ENCODE measurements at places on chromosomes 6 and 20.

- no peak for DNase-seq
Observed at GRCh38 chr20:22675341-22675740, 91.0 kb upstream of the FOXA2 start.

- no peak for DNase-seq
Observed at GRCh38 chr6:150466196-150466595, 97.4 kb downstream of the IYD start.

DNA sequence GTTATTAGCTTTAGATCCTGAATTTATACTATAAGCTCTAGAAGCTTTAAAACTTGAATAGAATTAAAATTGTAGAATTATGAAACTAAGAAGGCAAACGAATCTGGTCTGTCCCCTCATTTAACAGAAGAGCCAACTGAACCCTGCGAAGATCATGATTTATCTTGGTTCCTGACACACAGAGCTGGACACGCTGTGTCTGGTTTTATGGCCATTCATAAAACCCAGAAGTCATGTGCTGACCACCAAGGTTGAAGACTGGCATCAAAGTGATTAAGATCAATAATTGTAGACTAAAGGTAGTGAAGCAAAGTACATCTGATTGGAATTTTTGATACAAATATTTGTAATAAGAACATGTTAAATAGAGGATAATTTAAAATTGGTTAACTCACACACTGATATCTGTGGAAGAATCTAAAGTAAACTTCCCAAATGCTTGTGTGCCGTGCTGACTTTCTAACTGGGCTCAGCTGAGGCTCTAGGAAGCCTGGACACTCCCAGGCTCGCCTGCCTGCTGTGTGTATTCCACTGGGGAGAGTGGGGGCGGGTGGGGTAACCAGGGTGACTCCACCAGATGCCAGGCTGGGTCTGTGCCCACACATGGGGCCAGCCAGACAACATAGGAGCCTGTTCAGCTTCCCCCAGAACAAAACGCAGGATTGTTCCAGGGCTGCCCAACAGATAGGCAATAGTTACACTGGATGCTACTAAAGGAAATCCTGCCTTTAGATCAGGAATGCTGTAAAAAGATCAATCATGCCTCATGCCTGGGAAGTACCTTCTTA lies 42.1 kb upstream of the SLC22A3 start:
- DNase-seq: no peak

- DNase-seq: no peak
Observed at GRCh38 chr6:118320652-118321051, 227.4 kb upstream of the PLN start.

DNA sequence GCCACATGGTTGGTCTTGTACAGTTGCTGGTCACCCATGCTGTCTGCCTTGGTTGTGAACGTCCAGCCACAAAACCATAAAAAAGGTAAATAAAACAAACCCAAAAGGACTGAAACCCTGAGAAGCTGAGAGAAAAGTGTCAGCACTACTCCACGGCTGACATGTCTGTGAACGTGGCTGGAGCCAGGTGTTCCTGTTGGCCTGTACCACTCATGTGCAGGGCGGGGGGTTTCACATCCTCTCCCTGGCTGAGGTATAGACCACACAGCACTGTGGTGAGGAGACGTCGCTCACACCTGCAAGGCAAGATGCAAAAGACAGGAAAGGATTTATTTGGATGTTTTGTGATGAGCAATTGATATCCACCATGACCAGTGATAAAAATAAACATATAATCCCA lies 51.9 kb upstream of the MRPS10 start:
- no peak for DNase-seq

DNA sequence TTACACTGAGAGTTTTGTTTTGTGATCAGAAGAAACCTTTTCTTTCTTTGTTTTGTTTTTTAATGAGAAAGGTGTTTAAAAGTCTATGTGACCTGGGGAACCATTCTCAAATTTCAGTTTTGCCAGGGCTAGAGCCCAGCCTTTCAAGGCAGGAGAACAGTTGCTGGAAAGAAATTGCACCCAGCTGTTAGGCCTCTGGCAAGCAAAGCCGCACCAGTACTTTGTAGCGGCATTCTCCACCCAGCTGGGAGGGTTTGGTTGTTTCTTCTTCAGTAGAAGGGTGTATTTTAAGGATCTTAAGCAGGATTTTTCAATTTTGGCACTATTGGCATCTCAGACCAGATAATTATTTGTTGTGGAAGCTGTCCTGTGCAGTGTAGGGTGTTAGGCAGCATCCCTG lies 16.6 kb upstream of the MAPK13 start:
- DNase-seq: no peak

- no peak for DNase-seq
Observed at GRCh38 chr6:153208706-153209105, 77.6 kb upstream of the RGS17 start.

GRCh38 chr6:108895571-108895970 lies 47.3 kb downstream of the ARMC2 start:
- no peak for DNase-seq

DNA sequence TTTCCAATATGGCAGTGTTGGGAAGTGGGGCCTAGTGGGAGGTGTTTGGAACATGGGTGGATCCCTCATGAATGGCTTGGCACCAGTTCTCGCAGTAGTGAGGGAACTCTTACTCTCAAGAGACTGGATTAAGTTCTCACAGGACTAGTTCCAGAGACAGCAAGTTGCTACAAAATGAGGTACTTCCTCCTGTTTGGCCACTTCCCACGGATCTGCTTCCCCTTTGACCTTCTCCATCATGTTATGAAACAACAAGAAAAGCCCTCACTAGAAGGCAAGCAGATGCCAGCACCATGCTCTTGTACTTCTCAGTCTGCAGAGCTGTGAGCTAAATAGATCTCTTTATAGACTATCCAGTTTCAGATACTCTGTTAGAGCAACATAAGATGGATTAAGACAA lies 3.1 kb downstream of the RSPH3 start:
- no peak for DNase-seq

DNA sequence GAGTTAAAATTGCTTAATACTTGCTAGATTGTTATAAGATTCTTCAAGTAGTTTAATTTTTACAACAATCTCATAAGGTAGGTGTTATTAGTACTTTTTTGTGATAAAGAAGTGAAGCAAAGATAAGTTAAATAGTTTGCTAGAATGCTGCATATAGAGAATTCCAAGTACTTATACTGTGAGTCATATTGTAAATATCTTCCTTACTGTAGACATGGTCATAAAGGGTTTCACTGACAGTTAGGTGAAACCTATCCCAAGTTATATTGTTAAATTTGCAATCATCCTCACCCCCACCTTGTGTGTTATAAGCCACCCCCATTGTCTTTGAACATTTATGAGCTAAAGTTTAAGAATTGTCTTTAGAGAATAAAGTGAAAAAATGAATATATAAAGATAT lies 142.0 kb downstream of the FAM83B start:
- no peak for DNase-seq

GRCh38 chr6:7636151-7636550 lies 46.2 kb downstream of the SNRNP48 start:
- DNase-seq: no peak

- no peak for DNase-seq
Observed at GRCh38 chr20:38253571-38253970, 7.0 kb downstream of the KIAA1755 start.

DNA sequence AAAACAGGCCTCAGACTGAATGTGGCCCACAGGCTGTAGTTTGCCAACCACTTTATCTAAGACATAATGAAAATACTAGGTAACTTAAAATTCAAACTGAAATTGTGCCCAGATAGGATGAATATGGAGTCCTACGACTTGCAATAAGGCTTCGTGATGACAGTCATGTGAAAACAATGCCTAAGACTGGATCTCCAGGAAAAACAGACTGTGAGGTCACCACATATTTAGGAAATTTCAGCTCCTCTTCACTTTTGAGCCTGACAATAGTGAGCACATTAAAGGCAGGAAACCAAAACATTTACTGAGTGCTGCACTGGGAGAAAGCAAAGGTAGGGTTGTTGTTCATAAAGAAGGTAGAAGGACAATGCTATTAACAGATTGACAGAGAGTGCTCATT lies 50.0 kb downstream of the RTN4IP1 start:
- DNase-seq: no peak

- DNase-seq: no peak
Observed at GRCh38 chr20:45279992-45280391, 25.6 kb upstream of the SLPI start.

DNA sequence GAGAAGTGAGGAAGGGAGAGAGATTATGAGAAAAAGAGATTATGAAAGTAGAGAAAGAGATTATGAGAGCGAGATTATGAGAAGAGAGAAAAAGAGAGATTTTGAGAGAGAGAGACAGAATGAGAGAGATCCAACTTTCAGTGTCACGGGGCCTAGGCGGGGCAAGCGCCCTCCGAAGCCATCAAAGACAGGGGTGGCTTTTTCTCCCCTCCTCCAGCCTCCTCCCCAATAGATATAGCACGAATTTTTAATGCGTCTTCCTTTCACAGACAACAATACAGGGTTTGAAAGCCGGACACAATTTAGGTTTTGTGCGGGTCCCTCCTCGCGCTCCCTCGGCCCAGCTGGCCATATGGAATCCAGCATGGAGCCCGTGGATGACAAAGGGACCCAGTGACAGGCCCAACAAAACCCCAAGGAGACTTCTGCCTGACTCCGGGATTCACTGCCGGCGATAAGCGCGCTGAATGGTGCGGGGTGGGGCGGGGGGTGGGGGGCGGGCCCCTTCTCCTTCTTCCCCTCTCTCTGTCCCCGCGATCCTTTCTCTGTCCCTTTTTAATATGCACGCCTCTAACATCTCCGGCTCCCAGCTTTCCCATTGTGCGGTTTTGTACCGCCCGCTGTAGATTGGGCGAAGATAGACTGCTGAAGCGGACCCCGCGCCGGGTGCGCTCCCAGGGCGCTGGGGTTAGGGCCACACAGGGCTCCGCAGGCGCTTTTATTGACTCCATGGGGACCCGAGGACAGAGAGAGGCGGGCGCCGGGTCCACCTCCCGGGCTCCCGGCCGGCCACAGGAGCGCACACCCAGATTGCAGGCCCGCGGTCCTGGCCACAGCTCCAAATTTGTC lies 5.4 kb downstream of the NKX2-2 start:
- DNase-seq: no peak

GRCh38 chr6:38943964-38944363 lies 104.6 kb upstream of the GLP1R start:
- DNase-seq: no peak

DNA sequence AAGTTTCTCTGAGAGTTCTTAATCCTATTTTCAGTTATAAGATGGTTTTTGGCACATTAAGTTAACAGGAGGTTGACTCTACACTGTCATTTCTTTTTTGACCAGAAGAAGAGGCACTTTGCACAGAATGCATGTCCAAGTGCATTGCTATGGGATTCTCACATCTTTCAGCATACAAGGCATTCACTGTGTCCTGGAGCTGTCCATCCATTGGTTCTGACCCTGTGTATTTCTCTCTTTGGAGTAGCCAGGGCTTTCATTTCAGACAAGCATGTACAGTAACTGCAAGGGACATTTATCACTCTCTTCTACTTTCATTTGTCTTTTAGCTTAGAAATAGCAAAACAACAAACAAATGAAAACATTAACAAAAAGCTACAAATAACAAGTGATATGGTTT lies 275.1 kb upstream of the IMPG1 start:
- no peak for DNase-seq

DNA sequence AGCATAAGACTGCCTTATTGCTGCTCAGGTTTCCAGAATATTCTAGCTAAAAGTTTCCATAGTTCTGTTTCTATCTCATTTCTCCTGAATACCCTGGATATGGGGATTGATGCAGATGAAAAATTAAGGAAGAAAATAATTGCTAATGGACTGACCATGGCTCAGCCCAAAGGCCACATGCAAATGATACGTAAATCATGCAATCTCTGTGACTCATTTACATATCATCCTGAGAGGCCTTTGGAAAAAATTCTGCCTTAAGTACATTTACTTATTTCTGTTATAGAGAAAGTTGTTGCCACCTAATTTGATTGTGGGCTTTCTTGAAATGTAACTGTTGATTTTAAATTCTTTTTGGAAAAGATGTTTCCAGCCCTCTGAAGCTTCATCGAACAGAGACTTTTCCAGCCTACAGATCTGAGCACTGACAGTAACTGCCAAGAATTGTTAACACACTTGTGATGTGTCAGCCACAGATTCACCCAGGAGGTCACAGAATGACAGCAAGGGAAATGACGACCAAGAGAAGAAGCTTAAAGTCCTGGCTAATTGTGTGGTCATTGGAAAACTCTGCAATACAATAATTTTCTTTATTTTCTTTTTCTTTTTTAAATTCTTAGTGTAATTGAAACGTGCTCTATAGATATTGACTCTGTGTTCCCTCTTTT lies 174.8 kb downstream of the DOK5 start:
- DNase-seq: no peak

DNA sequence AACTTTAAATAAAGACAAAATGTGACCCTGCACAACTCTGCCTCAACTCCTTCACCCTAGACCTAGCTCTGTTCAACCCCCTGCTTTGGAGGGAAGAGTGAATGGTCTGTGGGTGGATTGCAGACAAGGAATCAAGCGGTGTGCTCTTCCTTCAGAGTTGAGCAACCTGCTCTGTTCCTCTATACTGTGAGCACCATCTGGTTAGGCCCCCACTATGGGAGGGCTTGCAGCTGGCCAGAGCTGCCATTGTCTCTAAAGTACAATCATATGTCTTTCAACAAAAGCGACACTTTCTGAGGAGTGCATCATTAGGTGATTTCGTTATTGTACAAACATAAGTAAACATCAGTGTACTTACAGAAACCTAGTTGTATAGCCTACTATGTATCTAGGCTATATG lies 406.1 kb upstream of the MARCKS start:
- DNase-seq: no peak

DNA sequence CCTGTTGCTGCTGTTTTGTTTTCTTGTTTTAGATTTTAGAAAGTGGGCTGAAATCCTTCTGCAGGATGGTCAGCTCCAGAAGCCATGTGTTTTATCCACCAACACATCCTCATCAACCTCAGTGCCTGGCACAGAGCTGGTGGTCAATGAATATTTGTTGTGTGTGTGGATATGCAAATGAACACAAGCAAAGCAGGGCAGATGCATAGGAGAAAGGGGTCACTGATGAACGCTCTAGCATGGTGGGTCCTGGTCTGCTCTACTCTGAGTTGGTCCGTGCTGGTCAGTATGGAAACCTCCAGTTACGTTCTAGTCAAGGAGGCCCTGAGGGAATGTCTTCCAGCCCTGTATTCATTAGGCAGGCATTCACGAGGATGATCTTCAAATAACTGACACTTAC lies 682.5 kb downstream of the QKI start:
- no peak for DNase-seq

DNA sequence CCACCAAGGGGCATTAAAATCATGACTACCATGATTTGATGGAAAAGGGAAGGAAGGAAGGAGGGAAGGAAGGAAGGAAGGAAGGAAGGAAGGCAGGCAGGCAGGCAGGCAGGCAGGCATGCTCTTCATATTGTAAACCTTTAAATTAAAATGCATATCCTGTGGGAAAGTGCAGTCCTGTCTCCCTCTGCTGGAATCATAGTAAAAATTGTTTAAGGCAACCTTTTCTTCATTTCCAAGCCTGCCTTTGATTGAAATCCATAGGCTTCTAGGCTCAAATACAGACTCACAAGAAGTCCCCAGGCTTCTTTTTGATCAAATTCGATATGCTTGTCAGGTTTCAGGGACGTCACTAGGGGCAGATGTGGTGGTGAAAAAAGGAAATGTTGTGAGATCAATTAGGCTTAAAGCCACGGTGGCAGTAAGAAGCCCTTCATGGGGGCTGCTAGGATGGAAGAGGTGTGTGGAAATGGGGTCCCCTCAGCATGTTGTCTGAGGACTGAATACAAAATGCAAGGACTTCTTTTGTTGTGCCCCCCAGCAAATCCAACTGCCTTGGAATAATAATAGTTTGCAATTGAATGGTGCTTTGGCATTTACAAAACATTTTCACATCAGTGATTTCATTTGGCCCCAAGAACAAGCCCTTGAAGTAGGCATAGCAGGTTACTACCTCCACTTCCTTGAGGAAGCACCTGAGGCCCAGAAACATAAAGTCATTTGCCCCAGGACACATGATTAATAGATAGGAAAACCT lies 25.6 kb upstream of the GABRR1 start:
- DNase-seq: no peak

Data from stimulated activated CD8-positive, alpha-beta memory T cell treated with anti-CD3 and anti-CD28 coated beads, Interleukin-4, amount 100 ng/mL, for 4 hours (primary cell).